Left cardiac atrium (tissue), 4 donors: ENCODE measurements at places on chromosomes 7 and 10.

DNA sequence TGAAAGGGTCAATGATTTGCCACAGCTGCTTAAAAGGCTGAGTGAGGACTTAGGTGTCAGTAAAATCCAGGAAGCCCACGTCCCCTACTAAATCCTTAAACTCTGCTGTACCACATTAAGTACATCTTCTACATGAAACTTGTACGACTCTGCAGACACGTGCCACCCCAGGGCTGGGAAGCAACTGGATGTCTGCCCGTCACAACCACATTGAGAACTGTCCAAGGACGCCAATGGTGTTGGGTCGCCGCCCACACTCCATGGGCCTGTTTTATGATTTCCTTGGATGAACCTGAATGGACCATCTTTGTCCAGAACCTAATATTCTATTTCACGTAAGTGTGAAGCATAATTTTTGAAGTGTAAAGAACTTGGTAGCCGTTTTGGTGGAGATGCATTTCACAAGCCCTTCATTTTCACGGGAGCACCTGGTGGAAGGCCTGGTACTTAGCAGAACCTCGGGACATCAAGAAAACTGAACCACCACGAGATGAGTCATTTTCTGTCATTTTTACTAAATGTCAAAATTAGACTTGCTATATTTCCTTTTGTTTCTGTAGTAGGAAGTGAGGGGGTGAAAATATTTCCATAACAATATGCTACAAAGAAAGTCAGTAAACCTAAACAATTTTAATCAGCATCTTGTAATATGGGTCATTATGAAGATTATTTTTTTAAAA is 134.9 kb downstream of the SFMBT2 start:
- DNase-seq = peak; percentile 24

DNA sequence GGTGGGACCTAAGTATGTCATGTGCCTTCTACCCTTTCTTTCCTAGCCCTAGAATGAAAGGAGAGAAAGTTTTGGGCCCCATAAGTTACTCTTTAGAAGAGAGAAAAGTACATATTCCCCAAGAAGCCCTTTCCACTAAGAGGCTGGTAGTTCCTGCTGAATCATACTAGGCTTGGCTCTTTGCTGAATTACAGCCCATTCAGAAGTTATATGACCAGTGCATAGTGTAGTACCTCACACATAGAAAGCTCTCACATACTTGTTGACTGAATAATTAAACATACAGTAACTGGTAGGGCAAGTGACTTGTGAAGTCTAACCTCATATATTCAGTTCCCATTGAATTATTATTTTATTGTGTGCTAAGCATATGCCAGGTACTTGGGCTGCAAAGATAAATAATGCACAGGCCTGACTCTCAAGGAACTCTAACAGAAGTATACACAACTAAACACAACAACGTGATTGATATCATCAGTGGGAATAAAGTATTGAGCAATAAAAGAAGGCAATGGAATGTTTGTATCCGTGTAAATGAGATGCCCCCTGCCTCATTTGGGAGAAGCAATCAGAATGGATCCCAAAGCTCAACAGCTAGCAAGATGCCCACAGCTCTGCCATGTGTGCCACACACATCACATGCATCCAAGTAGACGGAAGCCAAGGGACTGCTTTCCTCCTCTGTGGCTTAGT is 38.9 kb upstream of the UBN2 start:
- no peak for DNase-seq

DNA sequence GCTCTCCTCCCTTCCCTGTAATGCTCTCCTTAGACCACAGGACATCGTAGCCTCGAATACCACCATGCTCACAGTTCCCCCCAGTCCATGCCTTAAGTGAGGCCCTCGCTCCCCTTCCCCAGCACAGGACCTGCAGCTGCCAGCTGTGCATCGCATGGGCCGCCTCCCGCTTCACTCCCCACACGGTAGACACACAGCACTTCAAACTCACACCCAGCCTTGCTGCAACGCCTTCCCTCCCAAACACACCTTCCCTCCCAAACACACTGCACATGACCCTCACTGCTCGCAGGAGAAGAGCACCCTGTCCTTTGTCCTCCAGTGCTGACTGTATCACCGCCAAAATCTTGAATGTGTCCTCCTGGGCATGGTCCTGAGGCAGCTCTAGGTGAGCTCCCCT is 42.6 kb downstream of the COBL start:
- no peak for DNase-seq

- peak; percentile 30 for DNase-seq
Observed at GRCh38 chr7:51234139-51234538, 82.5 kb downstream of the COBL start.

GRCh38 chr10:108450280-108450679 is 1285.8 kb upstream of the SORCS1 start:
- DNase-seq = no peak

GRCh38 chr10:100346765-100347567 is at the start of gene SCD:
Gene SCD (plus strand): TSS chr10:100347233. CDS start chr10:100347505, 272 bp downstream.
- DNase-seq = peak; percentile 84

GRCh38 chr10:128063736-128064107 is 62.5 kb downstream of the MKI67 start:
- no peak for DNase-seq

DNA sequence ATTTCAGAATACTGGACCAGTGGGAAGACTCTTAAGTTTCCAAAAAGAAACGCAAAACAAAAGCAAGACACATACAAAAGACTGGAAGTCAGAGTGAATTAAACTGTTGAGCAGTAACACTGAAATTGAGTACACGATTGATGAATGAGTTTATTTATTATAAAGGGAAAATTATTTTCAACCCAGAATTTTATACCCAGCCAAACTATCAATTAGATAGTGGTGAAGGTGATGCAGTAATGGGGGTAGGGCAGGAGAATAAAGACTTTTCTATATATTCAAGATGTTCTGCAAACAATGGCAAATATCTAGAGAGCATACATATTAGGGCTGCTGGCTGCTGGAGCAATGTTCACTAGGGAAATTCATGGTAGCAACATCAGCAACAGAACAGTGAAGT is 143.7 kb upstream of the NPVF start:
- no peak for DNase-seq

GRCh38 chr7:137094-137891 is 55.1 kb upstream of the FAM20C start:
- DNase-seq = no peak

DNA sequence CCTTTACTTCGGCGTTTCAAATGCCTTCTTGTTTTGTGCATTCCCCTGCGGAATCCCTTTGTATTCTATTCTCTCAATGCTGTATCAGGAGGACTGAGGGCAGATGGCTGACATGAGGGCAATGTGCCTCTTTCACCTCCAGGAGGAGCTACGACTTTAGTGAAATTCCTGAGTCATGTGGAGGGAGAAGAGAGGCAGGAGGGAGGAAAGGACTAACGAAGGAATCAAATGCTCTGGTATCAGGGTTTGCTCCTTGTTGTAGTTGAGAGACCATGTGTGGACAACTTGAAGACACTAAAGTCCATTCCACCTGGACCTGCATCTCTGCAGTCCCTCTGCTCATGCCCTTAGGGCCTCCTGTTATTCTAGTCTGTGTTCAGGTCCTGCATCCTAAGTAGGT is 40.2 kb upstream of the PRSS58 start:
- DNase-seq = no peak

GRCh38 chr10:77643795-77644468 is 6.3 kb upstream of the KCNMA1 start:
- DNase-seq = peak; percentile 37

DNA sequence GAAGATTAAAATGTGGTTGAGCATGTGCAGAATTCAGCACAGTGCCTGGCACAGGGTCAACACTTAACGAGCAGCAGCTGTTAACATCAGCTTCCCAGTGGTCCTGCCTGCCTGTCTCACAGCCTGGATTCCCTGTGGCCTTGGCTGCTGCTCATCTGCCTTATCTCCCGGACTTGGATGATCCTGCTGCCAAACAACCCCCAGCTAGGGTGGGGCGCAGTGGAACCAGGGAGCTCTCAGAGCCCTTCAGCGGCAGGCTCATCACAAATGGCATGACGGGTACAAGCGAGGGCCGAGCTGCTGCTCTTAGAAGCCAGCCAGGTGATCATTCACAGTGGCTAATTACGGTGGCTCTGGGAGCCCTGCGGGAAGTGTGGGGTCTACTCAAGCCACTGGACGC is 13.0 kb upstream of the SMARCD3 start:
- no peak for DNase-seq

DNA sequence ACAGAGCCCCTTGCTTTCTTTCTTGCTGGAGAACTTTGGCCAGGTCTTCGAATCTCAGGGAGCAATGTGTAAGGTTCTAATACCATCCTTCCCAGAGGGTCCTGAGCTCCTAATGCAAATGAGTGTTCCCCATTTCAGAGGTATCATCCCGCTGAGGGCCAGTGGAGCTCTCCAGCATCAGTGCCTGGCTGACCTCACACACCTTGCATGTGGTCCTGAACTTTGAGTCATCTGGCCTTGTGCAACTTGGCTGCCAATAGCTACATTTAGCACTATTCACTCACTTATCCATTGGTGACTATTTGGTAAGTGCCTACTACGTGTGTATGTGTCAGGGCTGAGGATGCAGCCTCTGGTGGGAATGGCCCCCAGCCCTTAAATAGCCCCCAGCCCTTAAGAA is 48.4 kb upstream of the HABP2 start:
- DNase-seq = no peak

- DNase-seq = no peak
Observed at GRCh38 chr7:80466636-80467035, 45.2 kb downstream of the GNAT3 start.

GRCh38 chr7:105136221-105136620 is 122.2 kb downstream of the KMT2E start:
- no peak for DNase-seq

DNA sequence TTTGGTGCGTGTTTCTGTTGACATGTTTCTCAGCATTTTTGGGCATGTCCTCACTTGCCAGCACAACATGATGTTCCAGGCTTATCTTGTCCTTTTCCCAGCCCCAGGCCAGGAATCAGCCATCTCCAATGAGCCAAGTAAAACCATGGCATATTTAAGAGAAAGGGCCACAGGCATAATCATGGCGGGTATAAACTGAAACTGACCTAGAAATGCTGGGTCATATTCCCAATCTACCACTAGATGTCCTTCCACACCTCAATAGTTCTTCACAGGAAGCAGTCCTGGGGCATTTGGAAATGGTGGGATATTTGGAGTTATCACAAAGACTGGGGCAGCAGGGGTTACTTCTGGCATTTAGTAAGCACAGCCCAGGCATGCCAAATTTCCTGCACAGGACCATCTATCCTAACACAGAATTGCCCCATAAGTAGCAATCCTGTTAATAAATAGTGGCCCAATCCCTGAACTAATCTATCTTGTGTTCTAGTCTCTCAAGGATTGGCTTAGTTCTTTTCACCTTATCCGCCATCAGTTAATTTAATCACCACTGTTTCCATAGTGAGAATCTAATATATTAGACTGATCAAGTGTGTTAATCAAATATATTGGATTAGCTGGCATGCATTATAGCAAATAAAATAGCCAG is 101.6 kb downstream of the NPSR1 start:
- DNase-seq = no peak

DNA sequence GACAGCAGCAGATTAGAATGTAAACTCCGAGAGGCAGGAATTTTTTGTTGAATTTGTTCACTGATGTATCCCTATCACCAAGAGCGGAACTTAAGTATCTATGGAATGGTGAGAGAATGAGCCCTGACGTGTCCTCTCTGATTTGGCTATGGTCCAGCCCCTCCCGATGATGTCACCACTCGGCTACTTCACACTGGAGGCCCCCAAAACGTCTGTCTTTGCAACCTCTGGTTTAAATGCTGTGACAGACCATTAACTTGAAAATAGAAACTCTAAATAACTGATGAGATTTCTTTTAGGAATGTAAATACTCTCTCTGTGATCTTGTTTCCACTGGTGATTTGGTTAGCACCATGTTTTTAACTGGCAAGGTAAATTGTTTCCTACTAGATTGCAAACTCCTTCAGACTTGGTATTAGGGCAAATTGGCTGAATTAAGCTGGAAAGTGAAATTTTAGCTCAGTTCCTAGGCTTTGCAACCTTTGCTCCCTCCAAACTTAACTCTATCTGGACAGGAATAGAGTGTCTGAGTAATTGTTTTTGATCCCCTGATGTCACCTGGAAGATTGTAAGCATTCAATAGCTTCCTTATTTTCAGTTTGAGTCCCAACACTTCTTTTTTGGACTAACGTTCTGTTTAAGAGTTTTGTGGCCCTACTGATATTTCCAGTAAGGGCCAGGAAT is 19.1 kb downstream of the SLC16A12 start:
- DNase-seq = peak; percentile 79

DNA sequence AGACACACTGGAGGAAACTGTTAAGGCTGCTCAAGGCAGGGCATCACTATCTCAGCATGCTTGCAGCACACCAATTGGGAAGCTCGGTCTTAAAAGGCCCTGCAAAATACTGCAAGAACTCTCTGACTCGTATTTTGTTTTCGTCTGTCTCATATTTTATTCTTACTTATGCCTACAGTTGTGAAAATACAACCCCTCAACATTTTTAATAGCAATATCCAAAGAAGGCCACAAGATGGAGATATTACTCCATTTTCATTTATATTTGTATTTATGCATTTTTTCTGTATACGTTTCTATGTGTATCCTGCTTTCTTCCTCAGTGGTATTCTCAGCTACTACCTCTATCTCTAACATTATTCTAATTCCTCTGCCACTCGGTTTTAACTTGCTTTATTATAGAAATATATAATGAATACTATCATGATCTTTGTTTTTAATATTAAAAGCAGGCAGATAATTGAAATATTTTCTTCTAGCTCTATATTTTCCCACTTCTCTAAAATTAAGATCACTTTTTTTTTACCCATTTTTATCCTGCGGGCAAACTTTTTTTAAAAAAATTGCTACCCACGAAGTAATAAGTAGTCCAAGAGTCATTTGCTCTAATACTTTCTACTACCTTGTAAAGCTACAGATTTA is 10.0 kb downstream of the DNAJC1 start:
- no peak for DNase-seq

DNA sequence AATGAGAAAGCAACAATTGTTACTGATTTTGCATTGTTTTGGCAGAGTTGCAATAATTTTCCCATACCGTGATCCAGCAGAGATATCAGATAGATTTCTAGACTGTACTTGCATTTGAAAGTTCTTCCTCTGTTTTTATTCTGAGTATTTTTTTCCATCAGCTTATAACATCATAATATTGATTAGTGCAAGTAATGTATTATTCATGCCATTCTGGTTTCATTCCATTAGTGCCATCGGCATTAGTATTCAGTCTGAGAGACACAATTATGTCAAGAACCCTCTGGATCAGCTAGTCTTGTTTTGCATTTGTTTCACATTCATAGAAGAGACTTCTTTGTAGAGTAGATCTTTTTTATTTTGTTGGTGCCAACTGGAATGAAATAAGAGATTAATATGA is 304.0 kb downstream of the BBS9 start:
- DNase-seq = no peak

GRCh38 chr10:11813855-11814567 is 9.1 kb upstream of the PROSER2 start:
- no peak for DNase-seq
